ENCODE measurements at places on chromosomes 11 and 22. TPM values are rescaled to one million over a fixed set of nuclear protein-coding genes. Genes with fewer than 3 reads are reported as not detected.

CEP126 gene
- total RNA-seq, result 3.8 TPM

NFRKB gene
- total RNA-seq, result 10.2 TPM

BACE1-AS gene
- 6.3 TPM for total RNA-seq

CTTN gene
- 71.7 TPM for total RNA-seq

OR52N4 gene
- total RNA-seq, result not detected

OR56A4 gene
- not detected for total RNA-seq
